MV-4-11 (cell line): ENCODE measurements at places on chromosomes 7 and 10.

DNA sequence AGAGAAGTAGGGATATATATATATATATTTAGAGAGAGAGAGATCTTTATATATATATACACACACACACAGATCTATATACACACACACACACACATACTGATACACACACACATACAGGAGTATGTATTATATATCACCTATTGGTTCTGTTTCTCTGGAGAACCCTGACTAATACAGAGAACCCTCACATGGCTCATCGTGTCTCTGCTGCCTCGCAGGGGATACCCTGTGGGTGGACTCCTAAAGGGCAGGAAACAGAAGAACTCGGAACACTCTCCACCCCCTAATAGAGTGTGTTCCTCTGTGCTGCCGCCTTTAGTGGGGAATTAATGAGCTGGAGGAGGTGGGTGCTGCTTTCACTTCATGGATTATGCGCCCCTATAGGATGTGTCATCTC is 86.6 kb downstream of the NPY start:
- no peak for DNase-seq

DNA sequence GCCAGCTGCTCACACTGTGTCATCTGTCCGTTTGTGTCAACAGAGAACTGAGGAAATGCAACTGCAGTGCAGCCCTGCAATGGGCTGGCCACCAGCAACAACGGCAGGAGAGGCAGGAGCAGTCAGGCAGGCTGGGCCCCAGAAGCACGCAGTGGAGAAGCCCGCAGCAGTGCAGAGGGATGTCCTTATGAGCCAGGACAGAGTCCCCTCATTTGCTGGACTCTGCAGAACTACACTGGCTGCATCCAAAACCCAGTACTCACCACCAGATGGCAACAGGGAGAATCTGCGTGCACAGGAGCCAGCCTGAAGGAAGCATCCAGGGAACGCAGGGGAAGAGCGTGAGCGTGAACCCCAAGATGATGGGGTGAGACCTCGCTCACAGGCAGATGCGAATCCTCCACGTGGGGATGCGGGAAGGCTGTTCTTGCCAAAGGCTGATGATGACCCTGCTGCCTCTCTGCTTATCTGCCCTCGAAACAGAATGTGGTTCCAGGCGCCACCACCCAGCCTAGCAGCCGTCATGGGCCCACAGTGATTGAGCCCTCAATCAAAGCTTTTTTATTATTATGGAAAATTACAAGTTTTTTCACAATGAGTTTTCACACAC is 232.1 kb downstream of the PTPRN2 start:
- DNase-seq = no peak

- DNase-seq = no peak
These were observed 9.3 kb downstream of the NOD1 start for GRCh38 chr7:30469303-30469702.

- peak; percentile 58 for DNase-seq
These were observed 26.5 kb upstream of the WNT16 start for GRCh38 chr7:121302214-121302745.

GRCh38 chr7:158991824-158992621 is 135.7 kb downstream of the DYNC2I1 start:
- no peak for DNase-seq

DNA sequence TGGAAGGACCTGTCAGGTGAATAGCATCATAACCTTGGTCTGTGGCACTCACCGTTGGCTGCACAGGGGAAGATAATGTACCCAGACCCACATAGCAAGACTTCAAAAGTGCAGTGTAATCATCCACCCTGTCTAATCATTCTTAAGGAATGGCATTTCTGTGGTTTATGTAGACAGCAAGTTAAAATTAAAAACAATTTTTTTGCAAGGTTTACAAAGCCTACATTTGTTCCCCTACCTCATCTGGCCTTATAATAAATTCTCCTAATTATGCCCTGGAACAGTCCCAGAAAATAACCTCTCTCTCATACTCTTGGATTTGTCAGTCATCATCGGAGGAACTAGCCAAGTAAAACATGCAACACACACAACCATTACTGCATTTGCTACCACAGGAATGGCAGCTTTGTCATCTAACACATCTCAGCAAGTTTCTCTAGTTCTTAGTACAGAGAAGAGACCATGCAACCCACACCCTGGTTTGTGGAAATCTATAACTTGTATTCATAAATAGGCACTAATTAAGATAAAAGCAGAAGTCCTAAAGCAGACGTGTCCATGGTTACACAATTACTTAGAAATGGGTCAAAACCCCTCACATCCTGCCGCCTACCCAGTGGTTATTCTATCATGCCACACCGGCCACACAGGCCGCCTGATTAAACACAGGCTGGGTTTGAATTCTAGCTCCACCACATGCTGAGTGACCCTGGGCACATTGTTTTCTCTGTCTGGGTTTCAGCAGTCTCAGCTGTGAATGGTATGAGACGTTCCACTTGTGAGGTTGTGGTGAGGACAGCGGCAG is 19.1 kb downstream of the ABLIM1 start:
- peak; percentile 94 for DNase-seq
